PC-3 (cell line): ENCODE measurements at places on chromosomes 5 and 9. TPM values are rescaled to one million over a fixed set of nuclear protein-coding genes. Genes with fewer than 3 reads are reported as not detected.
A peak's percentile ranks its signal among the peaks of the same experiment; 100 is the strongest.

DNA sequence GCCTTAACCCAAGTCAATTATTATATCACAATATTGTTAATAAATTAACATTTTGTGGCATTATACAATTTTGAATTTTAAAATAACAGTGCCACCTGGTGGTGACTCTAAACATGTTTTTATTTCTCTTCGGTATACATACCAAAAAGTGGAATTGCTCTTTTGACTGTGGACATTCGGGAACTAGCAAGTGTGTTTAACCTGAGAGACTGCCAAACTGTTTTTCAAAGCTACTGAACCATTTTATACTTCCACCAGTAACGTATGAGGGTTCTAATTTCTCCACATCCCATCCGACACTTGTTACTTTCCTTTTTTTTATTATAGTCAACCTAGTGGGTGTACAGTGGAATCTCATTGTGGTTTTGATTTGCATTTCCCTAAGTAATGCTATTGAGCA lies 18.3 kb upstream of the HSDL2 start:
- H3K4me1 ChIP-seq = peaks cover 13% of the 10 kb centered on the region; the same call in 1 of the 2 replicates
- H3K36me3 ChIP-seq = no peaks in the 10 kb centered on the region
- no peak overlapping the region for H3K27ac ChIP-seq
- no peak overlapping the region for H3K4me3 ChIP-seq

DNA sequence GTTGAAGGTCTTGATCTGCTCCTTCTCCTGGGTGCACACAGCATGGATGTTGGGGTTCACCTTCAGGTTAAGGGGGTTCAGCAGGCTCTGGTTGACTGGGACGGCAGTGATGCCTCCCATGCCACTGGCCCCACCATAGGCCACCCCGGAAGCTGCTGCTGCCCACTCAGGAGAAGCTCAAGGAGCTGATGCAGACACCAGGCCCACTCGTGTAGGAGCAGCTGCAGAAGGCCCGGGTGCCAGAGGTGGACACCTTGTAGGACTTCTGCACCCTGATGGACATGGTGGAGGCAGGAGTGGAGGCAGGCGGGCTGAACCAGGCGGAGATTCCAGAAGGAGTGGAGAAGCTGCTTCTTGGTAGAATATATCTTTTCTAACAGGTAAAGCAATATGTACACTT lies 171.2 kb downstream of the PPP2R2B start:
- no peak overlapping the region for H3K27ac ChIP-seq
- H3K4me3 ChIP-seq = no peak overlapping the region
- DNase-seq = no peak
- H3K27me3 ChIP-seq = peaks cover 19% of the 10 kb centered on the region
- no peaks in the 10 kb centered on the region for H3K36me3 ChIP-seq

The SGCD gene
- 0.15 and 0.29 TPM in 2 replicates for total RNA-seq

GRCh38 chr5:22596404-22596970 lies 256.7 kb downstream of the CDH12 start:
- no peaks in the 10 kb centered on the region for H3K27me3 ChIP-seq
- H3K36me3 ChIP-seq = no peaks in the 10 kb centered on the region
- H3K4me1 ChIP-seq = peaks cover 7% of the 10 kb centered on the region; the same call in 1 of the 2 replicates
- peak overlapping the region; percentile 47; the same call in 1 of the 2 replicates for H3K27ac ChIP-seq
- H3K4me3 ChIP-seq = no peak overlapping the region
- peak; percentile 90 for DNase-seq
